ENCODE measurements at places on chromosomes 1 and 21.
A peak's percentile ranks its signal among the peaks of the same experiment; 100 is the strongest.

GRCh38 chr1:183185941-183186490 lies at the start of gene LAMC2:
LAMC2 (plus strand) TSS chr1:183186264; CDS start chr1:183186353, 89 bp downstream.
- no peak for DNase-seq

DNA sequence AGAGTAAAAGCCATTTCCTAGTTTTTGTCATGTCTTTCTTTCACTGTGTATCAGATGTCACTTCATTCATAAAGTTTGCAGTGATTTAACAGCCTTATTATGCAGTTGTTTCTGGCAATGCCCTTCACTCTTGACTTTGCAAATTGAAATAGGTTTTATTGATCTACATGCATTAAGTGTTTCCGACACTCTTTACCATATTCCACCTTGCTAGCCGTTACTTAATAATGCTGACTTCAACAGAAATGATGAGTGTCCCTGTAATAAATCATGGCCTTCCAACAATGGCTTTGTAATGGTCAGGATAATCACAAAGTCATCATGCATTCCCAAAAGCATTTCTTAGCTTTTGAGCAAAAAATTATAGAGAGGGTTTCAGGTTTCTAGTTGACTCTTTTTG lies 236.8 kb upstream of the FMN2 start:
- DNase-seq: no peak

- DNase-seq: no peak
Measured at GRCh38 chr1:26838474-26839338, 12.2 kb downstream of the ZDHHC18 start.

DNA sequence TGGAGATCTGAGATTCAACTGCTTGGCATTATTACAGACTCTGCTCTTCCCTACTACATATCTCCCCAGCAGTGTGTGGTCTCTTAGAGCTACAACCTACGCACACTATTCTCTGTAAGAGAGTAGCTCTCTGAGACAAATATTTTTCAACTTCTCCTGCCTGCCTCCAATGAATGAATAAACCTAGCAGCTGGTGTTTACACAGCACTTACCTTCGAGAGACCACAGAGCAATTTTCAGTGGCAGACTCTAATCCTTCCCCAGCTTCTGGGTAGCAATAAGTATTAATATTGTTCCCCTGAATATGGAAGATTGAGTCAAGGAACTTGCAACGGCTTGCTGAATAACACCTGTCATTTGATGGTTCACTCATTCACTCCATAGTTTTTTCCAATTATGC lies 350.9 kb upstream of the SPAG17 start:
- DNase-seq: peak; percentile 14

GRCh38 chr1:243917177-243917862 lies 67.3 kb upstream of the AKT3 start:
- peak; percentile 35 for DNase-seq

GRCh38 chr1:154062309-154062708 lies 71.7 kb downstream of the RPS27 start:
- DNase-seq: no peak

- no peak for DNase-seq
Measured at GRCh38 chr1:59124166-59124565, 172.7 kb upstream of the FGGY start.

DNA sequence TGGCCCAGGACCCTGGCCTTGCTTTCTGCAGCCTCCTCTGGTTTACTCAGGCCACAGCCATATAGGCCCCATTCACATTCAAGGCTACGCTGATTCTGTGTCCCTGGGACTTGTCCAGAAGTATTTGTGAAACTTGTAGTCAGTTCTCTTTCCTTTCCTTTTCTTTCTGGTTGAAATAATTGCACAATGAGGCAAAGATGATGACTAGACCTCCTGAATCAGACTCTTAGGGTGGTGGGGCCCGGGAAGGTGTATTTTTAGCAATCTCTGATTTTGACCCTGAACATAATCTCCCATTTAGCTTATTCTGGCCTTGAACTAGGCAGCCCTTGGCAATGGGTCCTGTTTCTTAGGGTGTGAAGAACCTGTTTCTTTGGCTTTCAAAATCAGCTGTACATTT lies 39.9 kb downstream of the STUM start:
- DNase-seq: no peak

DNA sequence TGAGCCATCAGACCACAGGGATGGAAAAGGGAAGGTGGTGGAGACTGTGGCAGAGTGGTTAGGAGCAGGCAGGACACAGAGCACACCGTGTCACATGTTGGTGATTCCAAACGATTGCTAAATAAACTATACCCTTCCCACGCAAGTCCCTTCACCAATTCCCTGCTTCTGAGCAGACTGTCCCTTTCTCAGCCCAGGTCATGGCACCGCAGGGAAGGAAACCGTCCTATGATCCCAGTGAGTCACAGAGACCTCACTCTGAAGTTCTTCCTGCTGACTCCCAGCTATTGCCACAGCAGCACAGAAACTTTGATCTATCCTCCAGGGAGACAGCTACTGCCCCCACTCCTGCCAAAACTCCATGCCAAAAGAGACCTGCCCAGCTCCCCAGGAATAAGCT lies 19.2 kb downstream of the RIMS3 start:
- no peak for DNase-seq

- DNase-seq: peak; percentile 66
Measured at GRCh38 chr1:55700359-55701130, 485.4 kb upstream of the USP24 start.

DNA sequence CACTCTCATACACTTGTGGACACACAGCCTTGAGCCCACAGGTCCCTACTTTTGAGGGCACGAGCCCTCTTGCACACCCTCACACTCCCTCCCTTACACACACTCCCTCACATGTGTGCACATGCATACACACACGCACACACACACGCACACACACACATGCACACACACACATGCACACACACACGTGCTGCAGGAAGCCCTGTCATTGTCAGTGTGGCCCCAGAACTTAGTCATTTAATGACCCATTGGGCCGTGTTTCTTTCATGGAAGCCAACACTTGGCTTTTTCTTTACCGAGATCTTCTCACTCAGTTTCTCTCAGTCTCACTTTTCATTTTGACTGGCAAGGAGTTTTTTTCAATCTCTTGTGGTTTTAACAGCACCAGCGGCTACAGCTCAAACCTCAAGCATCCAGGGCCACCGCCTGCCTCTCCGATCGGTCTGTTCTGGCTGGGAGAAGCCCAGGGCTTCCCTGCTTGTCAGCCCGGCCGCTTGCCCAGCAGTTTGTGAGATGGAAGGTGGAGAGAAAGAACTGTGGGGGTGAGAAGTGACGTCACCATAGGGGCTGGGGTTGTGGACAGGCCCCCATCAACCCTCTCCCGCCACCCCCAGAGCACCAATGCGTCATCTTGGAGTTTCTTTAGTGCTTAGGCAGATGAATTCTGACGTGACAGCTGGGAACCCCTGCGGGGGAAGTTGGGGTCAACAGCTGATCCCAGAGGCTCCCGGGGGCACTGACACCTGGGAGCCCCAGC lies 15.8 kb upstream of the TNFRSF8 start:
- DNase-seq: no peak

DNA sequence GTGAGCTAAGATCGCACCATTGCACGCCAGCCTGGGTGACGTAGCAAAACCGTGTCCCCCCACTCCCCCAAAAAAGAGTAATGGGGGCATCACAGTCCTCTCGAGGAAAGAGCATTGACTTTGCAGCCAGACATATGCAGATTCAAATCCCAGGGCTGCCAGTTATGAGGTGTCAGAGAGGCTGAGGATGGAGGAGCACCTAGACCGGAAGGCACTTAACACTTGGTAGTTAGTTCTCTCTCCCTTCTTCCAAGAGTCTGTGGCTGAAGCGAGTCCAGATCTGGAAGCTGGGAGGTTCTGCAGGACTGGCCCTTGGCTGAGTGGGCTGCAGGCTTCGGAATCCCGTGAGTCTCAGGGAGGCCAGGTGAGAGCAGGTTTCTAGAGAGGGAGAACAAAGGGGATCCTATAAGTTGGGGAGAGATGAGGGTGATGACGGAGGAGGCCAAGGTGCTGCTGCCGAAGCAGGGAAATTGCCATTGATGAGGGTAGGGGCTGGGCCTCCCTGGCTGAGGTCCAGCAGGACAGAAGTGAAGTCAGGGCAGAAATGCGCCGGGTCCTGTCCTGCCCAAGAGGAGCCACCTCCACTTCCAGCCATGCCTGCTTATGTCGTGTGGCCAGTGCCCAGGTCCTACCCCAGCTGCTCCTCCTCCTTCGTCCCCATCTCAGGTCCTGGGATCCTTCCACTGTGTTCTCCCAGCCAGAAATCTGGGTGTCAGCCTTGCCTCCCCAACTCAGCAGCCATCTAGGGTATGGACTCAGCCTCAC lies 13.3 kb upstream of the SPOCD1 start:
- DNase-seq: no peak

GRCh38 chr1:222769971-222770620 lies 33.1 kb downstream of the FAM177B start:
- no peak for DNase-seq

DNA sequence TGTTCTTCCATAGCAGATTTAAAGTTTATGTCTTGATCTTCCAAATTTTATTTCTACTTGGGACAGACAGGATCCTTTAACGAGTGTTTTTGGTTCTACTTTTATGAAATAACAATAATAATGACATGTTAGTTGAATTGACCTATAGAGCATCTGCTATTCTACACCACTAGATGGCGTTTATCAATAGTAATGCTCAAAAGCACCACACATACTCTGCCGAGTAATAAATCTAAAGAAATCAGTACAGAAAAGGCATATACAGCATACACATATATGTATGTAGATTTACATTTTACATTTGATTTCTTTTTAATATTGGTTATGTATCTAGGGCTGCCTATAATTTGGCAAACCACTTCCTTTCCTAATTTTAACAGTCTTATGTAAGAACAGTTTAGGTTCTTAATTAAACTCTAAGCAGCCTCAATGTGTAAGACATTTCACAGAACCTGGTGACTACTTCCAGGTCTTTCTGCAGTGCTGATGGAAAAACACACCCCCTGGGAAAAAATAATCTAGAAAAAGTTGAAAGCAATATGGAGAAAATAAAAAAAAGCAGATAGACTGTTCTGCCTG lies 5.9 kb upstream of the SIPA1L2 start:
- peak; percentile 79 for DNase-seq

- DNase-seq: no peak
Measured at GRCh38 chr1:54464477-54465146, 58.4 kb upstream of the SSBP3 start.

DNA sequence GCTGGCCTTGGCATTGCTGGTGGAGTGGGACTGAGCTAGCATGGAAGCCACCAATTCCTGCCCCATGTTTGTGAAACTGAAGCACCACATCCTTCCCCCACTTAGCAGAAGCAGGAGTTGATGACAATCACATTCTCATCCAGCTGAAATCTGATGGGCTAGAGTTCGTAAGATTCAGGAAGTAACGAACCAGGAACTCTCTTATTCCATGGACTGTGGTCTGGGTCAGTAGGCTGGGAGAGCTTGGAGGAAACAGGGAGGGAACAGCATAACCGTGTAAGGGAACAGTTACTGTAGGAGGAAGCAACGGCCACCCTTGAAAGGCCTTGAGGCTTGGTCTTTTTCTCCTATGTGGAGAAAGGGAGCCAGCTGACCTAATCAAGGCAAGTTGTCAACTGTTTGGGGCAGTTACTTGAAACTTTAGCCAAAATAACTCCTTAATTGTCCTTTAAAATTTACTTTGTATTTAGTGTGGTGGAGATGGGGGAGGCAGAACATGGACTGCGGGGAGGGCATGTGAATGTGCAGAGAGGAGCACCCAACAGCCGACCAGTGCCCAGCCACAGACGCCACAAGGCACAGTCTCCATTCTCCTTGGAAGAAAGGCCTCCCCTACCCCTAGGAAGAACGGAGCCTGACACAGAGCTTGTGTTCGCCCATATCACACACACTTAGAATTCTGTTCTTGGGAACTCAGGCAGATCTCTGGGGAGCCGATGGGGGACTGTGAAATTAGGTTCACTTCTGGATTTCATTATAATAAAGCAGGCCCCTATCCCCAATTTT lies 2.0 kb upstream of the COQ8A start:
- no peak for DNase-seq

- DNase-seq: no peak
Measured at GRCh38 chr1:119340861-119341261, 27.7 kb upstream of the HAO2 start.

- no peak for DNase-seq
Measured at GRCh38 chr1:203402629-203403337, 51.9 kb upstream of the FMOD start.

DNA sequence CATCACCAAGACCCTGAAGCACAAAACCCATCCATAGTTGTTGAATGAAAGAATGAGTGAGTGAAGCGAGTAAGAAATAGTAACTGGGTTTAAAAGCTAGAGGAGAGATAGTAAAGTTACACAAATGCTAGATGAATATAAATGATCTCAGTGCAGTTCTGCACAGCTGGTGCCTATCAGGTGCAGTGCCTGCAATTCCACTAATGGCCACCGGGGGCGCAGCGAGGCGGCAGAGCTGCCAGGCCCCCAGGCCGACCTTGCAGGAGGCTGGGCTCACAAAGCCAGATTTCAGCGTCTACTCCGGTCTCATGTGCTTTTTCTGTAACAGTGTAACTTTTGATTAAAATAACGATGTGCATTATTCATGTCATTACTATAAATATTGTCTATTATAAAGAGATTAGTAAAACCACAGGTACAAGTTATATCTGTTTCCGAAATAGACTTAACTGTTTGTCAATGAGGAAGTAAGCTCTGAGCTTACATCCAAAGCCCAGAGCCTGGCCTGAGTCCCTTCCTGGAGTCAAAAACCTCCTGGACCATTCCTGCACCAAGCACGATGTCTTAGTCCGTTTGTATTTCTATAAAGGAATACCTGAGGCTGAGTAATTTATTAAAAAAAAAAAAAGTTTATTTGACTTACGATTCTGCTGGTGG lies 477.6 kb downstream of the NPHP4 start:
- peak; percentile 62 for DNase-seq
